ENCODE measurements at places on chromosomes 13 and 19. TPM values are rescaled to one million over a fixed set of nuclear protein-coding genes. Genes with fewer than 3 reads are reported as not detected.

EFNA2 gene
- total RNA-seq, result 2.9 TPM

FFAR2 gene
- total RNA-seq, result not detected

CDC16 gene
- 40.1 TPM for total RNA-seq

MCEMP1 gene
- not detected for total RNA-seq

PTGER1 gene
- not detected for total RNA-seq

FUT6 gene
- not detected for total RNA-seq
